ENCODE measurements at places on chromosomes 16 and 17. TPM values are rescaled to one million over a fixed set of nuclear protein-coding genes. Genes with fewer than 3 reads are reported as not detected.

The PABPN1L gene
- not detected for total RNA-seq

DNA sequence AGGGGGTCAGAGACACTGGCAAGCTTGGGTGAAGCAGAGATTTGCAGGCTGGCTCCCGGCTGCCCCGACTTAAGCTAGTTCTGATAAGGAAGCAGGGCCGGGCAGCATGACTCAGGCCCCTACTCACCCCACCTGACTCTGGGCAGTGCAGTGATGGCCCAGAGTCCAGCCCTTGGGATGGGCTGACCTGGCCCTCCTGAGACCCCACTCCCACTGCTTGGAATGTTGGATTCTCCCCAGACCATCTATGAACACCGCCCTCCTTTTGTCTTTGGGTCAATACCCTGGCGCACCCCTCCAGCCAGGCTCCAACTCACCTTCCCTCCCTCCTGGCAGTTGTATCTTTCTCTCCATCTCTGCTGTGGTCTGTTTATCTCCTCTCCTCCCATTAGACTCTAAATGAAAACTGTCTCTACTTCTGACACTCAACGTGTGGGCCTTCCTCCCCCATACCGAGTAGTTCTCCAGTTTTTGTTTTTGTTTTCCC, 21.0 kb downstream of the LGALS3BP start:
- DNase-seq = no peak

DNA sequence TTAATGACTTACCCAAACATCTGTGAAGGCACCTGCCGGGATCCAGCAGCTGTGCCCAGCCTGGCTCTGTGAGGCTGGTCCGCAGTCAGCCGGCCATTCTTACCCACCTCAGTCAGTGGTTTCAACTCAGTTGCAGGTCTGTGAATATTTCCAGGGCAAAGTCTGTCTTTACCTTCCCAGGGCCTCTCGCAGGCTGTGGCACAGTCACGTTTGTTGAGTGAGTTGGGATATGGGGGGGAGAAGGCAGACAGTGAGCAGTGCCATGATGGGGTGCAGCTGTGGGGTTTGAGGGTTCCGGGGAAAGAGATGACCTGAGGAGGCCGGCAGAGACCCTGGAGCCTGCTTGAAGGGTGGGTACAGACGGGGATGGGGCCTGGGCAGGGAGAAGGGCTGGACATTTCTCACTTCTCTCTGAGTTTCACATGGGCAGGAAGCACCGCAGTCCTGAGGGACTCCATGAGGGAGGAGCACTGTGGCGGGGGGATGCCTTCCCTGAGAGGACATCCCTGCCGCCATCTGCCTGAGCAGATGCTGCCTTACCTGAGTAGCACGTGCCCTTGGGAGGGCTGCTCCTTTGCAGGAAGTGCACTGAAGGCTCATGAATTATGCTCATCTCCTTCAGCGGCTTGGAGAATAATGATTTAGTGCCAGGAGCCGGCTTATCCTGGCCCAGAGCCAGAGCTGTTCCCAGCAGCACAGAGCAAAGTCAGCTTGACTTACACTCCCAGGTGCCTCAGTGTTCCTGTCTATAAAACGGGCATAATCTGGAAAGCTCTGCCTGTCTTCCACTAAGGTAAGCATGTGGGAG, 48.1 kb downstream of the KSR1 start:
- no peak for DNase-seq

The SLC5A10 gene
- total RNA-seq = not detected

DNA sequence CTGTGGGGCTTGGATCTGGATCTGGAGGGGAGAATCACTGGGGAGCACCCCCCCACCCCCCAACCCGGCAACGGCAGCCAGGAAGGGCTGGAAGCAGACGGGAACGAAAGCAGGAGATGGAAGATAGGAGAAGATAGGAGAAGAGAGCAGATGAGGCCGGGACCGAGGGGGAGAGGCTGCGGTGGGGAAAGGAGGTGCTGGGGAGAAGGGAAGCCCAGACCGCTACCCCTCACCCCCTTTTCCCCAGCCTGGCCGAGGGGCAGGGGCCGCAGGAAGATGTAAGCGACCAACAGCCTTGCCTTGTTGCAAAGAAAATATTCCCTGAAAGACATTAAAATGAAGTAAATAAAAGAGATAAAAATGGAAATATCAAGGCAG, 26.8 kb upstream of the CBFA2T3 start:
- DNase-seq = no peak

The MMP2 gene
- total RNA-seq = 363 TPM

DNA sequence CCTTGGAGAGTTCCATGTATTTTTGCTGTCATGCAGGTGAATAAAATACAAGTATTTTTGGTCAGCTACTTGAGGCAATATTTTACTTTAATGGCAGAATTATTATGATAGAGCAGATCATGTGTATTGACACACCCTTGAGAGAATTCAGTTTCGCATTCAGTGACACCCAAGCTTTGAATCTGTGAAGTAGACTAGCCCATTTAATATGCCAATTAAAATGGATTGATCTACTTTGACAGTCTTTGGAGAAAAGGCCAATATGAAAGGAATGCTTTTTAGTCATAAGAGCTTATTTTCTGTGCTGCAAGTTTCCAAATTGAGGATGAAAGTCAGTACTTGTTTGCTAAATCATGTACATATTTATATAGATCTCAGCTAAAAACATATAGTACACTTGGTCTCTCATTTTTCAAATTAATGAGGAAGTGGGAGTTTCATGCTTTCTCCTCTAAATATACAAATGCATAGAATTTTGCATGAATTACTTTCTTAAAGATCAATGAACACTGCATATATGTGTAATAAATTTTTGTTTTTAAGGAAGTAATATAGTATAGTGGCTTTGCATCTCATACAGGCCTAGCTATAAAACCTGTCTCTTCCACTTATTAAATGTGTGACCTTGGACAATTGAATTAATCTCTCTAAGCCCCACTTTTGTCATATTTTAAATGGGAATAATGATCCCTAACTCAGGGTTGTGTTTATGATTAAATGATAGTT, 161.5 kb downstream of the PHKB start:
- no peak for DNase-seq

The PRSS8 gene
- total RNA-seq = 17.6 TPM

GRCh38 chr16:11950388-11950787, 8.5 kb upstream of the NPIPB2 start:
- no peak for DNase-seq

DNA sequence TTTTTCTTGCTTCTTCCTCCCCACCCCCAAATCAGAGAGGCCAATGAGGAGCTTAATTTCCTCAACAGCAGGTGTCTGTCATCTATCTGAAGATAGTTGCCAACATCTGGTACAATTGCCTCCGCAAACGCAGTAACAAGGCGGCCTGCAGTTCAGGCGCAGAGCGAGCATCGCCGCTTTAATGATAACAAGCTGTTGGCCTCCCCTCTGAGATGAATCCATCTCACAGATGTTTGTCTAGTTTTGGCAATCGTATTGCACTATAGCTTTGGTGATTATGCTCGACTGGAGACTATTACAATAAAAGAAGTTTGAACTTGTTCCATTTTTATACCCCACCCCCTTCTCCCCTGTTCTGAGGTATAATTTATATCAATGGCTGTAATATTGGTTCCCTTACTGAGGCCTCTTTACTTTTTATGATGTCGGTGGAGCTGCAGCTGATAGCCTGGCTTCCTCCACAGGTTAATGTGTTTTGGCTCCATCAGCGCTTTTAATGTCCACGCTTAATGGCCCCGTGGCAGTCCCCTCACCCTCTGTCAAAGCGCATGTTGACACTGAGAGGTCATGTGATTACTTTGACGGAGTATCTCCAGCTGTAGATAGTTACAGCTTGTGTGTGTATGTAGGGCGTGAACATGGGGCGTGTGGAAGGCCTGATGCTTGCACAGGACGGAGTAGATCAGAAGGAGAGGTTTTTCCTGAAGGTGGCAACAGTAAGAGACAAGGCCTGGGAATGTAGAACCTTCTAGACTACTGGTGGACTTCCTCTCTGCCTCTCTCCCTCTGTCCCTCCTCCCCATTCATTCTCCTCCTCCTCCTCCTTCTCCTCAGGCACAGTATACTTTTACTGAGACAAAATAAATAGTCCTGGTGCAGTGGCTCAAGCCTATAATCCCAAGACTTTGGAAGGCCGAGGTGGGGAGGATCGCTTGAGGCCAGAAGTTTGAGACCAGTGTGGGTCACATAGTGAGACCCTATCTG, 164.7 kb downstream of the MSI2 start:
- peak; percentile 87 for DNase-seq

GRCh38 chr17:1158879-1159278, 20.9 kb downstream of the ABR start:
- DNase-seq = no peak

- no peak for DNase-seq
These were observed 15.7 kb downstream of the NOL11 start for GRCh38 chr17:67733449-67733848.

The NGFR gene
- total RNA-seq = 59.2 TPM

- DNase-seq = no peak
These were observed 23.1 kb upstream of the GPRC5C start for GRCh38 chr17:74408815-74409214.

DNA sequence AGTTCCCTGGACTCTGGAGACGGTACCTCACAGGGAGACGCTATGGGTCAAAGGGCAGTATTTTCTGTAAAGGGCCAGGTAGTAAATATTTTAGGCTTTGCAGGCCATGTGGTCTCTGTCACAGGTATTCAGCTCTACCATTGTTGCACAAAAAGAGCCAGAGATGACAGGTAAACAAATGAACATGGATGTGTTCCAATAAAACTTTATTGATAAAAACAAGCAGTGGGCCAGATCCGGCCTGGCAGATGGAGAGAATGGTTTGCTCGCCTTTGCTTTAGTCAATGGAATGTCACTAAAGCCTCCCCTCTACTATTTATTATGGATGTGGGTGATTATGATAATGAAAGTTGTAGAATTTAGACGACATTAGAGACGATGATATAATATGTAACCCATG, 8.9 kb upstream of the SLC5A11 start:
- DNase-seq = no peak

DNA sequence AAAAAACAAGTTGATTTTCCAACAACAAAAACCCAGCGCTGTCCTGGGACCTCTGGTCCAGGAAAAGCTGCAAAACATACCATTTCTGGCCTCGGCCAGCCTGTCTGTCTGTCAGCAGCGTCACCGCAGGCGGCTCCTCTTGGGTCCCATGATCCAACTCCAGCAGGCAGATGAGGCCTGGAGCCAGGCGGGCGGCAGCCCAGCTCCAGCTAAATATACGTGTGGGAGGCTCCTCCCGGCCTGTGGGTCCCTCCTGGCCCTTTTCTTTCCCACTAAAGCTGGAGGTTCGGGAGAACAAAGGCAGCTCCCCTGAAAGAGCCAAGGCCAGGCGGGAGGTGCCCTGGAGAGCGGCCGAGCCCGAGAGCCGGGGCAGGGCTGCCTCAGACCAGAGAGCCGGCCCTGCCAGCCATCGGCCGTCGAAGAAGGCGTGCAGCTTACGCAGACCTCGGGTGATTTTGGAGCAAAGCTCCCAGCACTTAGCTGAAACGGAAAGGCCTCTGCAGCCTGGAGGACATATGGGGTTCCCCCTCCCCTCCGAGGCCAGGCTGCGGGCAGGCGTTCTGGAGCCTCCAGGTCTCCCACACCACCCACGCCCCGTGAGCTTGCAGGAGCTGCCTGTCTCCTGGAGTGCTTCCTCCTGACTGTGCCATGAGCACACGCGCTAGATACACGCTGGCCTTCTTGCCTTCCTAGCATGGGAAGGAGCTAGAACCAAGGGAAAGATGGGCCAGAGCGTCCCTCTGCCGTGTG, 19.9 kb upstream of the JPH3 start:
- peak; percentile 25 for DNase-seq

GRCh38 chr16:56936491-56936890, 4.5 kb downstream of the HERPUD1 start:
- no peak for DNase-seq

DNA sequence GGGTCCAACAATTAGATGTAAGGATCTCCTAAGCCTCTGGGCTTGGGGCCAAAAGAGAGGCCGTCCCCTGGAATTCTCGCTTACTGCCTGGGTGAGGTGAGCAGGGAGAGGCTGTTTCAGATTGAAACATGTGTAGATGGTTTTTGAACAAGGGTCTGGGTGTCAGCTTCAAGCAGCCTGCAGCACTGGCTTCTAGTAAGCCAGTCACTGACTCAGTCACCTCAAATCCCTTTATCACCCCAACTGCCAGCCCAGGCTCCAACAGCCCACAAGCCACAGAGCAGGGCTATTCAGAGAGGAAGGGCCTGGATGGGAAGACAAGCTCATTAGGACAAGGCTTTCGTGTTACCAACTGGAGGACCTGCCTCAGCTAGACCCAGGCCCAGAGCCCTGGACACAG, 180.2 kb downstream of the CCT6B start:
- DNase-seq = no peak

The OR2C1 gene
- 0.21 TPM for total RNA-seq

The PNMT gene
- 2.4 TPM for total RNA-seq

DNA sequence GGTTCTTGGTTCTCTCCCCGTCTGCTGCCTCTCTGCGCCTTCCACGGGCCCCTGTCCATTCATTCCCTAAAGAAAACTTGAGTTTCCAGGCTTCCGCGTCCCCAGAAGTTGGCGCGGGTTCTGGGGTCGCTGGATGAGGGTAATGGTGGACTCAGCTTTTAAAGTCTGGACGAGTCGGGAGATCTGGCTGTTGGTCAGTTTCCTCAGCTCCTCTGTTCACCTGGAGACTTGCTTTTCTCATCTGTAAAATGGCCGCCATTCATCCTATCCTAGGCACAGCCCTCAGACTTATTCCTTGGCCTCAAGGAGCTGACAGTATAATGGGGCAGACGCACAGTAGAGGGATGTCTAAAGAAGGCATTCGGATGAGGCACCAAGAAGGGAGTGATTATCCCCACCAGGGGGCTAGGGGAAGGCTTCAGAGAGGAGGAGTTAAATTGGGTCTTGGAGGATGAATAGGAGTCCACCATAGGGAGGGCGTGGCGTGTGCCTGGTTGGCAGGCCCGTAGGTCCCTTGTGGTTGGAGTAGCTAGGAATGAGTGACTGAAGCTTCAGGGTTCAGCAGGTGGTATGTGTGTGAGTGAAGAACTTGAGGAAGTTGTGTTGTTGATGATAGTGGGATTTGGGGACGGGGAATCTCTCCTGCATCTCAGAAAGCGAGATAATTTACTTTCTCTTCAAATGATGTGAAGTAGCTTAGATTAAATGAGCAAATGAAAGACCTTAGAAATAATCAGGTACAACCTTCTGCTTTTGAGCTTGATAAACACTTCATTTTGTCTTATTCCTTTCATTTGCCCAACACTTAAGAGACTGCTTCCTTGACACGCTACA, 652 bp downstream of the VPS35L start:
- DNase-seq = no peak

- no peak for DNase-seq
These were observed 232.0 kb upstream of the GSE1 start for GRCh38 chr16:85380905-85381737.

GRCh38 chr17:77257596-77258458, 117.1 kb downstream of the SEC14L1 start:
- no peak for DNase-seq

The MARF1 gene
- 26.9 TPM for total RNA-seq

GRCh38 chr16:72922714-72923113, 125.2 kb downstream of the ZFHX3 start:
- no peak for DNase-seq

The TPSAB1 gene
- total RNA-seq = 4.5 TPM

The SLFN14 gene
- total RNA-seq = 0.31 TPM
